T-helper 9 cell (primary cell): ENCODE measurements at places on chromosomes 16 and 17.

DNA sequence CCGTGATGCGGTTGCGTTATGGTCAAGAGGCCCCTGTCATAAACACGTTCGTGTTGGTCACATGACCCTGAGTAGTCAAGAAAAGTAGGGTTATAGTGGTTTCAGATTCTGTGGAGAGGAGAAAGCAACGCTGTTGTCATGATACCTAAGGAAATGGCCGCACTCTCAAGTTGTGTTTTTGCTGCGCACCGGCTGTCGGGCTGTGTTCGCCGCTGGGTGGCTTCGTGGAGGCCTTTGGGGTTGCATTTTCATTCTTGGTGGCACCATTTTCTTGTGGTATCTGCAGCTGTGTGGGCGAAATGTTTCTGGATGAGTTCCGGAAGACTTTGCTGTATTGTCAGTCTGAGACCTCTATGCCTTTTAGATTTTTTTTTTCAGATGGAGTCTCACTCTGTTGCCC is 35.0 kb downstream of the DEF8 start:
- no peak for DNase-seq

GRCh38 chr16:17369421-17370222 is 101.1 kb downstream of the XYLT1 start:
- DNase-seq, result peak; percentile 63

DNA sequence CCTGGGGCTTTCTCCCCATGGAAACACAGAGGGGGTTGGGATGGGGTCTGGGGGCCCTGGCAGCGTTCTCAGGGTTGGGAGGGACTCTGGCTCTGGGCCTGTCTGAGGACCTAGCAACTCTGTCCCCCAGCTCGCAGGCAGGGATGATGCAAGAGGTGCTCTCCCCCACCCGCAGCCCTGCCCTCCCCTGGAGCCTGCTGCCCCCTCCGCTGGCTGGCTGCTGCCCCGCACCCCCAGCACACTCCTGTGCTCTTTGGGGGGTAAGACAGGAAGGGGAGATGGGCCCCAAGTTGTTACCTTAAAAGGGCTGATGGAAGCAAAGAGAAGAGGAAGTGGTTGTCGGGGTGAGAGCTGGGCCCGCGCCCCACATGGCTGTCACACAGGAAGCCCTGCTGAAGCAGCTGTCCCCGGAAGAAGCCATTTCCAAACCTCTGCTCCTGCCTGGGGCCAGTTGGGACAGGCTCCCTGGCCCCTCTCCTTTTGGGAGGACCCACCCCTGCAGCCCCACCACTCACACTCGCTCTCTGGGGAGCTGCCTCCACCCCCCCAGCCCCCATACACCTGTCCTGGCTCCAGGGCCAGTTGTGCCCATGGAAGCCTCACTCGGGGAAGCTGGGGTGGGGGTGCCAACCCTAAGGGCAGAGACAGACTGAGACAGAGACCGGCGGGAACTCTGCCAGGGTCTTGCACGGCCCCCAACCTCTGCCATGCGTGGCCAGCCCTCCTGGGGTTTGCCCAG is 2.5 kb downstream of the CORO1A start:
- DNase-seq, result peak; percentile 67

- DNase-seq, result no peak
Observed at GRCh38 chr17:78965491-78965924, 14.2 kb downstream of the LGALS3BP start.

GRCh38 chr17:7834957-7835813 is 1.2 kb downstream of the KDM6B start:
- DNase-seq, result peak; percentile 89
